ENCODE measurements at places on chromosomes 11 and 22.

DNA sequence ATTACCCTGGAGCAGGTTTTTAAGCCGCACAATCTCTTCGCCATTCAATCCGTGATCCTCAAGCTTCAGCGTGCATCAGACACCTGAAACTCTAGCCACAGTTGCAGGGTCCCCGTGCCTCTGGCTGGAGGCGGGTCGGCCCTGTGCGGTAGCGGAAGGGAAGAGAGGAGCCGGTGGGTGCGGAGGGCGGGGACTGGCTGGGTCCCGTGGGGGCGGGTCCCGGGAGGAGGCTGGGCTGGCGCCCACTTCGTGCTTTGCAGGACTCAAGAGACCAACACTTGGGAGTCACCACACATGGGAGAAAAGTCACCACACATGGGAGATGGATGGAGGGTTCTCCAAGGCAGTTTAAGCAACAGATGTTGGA is 772 bp downstream of the C22orf15 start:
- no peak for DNase-seq

- DNase-seq: no peak
Observed at GRCh38 chr22:27765706-27766291, 35.8 kb downstream of the MN1 start.

DNA sequence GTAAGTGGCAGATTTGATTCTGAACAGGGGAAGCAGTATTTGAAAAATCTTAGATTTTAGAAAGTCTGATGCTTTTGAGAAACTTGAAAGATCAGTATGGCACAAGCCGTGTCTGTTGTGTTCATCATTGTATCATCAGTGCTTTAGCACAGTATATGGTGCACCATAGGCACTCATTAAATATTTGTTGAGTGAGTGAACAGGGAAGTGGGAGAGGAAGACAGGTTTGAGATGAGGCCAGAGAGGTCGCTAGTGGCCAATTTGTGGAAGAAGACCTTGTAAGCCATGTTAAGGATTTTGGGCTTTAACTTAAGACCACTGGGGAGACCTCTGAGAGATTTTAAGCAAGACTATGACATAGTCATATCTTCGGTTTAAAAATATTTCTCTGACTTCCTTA is 12.9 kb downstream of the CHEK1 start:
- no peak for DNase-seq

- peak; percentile 53 for DNase-seq
Observed at GRCh38 chr11:63537293-63538101, 889 bp downstream of the PLAAT4 start.

DNA sequence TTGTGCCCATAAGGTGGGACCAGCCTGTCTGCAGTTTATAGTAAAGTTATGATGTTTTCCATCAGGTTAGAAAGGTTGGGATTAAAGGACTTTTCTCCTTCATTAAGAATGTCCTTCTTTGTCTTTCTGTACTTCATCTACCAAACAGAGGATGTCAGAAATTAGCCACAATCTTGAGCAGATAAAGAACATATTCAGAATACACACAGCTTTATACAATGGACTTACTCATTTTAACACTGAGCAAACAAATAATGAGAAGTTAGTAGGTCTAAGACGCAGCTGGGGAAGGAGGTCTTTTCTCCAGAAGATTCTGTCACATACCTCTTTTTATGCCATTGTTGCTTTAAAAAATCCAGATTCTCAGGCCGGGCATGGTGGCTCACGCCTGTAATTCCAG is 57.0 kb upstream of the CYP2D6 start:
- DNase-seq: no peak

DNA sequence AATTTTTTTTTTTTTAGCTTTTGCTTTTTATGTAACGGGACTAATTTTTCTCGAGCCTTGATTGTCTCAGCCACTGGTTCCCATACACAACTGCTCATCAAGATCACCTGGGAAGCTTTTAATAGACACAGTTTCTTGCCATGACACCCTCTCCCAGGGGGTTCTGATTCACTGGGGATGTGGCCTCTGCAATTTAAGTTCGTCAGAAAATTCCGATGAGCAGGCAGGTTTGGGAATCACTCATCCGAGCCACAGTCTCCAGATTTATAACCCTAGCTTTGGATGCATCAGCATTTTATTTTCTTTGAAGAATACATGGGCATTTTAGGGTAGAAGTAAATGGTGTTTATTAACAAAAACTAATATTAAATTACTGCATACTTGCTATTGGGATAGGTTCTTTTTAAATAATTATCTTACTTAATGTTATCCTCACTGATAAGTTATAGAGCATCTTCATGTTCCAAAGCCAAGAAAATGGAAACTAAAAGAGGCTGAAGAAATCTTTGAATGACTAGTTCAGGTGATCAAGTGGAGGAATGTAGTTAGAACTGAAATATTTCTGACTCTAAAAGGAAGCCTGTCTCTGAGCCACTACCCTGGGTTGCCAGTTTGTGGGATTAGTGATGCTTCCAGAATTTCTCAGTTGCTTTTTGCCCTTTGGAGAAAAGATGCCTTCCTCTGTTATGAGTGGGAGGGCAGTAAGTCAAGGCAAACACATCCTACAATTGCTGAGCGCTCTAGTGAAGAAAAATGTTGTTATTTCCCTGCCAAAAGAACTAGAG is 319.0 kb downstream of the DDX10 start:
- no peak for DNase-seq

DNA sequence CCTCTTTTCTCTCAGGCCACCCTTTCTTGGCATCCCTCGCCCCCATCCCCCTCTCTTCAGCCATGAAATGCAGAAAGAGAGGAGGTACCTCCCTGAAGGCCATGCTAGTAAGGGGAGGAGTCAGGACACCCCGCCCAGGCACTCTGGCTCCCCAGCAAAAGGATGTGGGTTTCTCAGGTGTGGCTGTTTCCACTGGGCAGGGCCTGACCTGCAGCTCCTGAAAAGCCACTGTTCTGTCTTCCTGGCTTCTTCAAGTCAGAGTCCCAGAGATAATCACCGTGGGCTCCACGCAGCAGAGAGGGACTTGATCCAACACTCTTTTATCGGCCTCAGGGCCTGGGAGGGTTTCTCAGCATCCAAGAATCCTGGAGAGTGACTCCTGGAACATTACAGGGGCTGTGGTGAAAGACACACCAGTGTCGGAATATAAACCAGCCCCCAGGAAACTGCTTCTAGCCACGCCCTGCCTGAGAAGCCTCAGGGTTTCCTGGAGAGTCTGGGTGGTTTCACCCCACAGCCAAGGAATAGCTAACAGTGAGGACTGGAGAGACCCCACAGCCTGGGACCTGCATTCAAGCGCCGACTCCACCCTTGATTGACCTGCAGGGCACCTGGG is 45.7 kb upstream of the TSPAN18 start:
- no peak for DNase-seq

DNA sequence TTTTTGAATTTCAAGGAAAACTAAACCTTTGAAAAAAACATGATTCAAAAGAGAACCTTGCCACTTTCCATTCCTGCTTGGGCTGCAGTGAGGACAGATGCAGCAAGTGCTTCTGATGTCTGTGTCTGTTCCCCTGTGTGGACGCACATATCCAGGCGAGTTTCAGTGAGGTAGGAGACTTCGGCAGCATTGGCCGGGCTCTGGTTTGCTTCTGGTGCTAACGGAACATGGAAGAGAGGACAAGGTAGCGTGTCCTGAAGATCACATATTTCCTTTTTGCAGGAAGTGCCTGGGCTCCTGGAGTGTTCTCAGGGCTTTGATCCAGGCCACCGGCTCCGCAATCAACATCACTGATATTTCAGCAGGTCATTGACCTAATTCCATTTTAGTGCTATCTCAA is 33.1 kb upstream of the IGLL5 start:
- no peak for DNase-seq

DNA sequence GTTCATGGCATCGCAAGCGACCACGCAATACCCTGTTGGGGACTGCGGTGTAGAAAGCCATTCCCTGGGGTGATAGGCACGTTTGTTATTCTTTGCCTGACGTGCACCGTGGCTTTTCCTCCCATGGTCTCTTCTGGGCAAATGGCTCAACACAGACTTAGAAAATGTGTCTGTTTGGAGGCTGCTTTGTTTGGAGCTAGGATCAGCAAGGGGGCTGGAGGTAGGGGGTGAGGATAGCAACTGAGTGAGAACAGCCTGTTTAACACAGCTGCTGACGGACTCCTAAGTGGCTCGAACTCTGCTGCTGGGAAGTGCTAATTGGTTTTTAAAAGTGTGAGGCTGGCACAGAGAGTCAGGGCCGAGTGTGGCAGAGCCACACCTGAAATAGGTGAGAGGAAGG is 16.1 kb upstream of the CHRM4 start:
- no peak for DNase-seq

DNA sequence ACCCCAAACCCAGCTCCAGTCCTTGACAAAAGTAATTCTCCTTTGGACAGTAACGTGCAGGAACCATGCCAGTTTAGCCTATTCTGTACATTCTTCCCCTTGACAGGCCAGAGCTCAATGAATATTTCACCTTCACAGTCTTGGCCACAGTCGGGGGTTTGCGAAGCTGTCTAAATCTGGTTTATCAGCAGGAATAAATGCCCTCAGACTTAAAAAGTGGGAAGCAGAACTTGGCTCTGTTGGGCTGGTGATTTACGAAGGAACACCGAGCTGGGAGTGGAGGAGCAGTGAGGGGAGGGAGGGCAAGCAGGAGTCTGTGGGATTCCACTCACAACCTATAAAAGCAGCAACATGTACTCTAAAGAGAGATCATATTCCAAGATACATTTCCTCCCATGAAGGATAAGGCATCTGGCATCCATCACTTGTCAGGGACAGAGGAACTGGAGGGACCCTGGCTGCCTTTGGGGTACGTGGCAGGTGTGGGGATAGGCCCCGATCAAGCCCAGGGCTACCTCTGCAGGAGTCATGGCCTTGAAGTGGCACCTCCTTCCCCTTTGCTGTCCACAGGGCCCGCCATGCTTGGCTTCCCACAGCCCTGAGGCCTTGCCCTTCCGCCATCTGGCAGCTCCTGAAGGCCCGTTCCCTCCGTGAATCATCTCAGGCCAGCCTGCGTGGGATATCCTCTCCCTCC is 154.3 kb downstream of the ADAMTS15 start:
- DNase-seq: no peak

GRCh38 chr22:27386186-27386585 is 415.4 kb downstream of the MN1 start:
- DNase-seq: no peak

- DNase-seq: no peak
Observed at GRCh38 chr11:5274395-5274794, 4.7 kb upstream of the HBE1 start.

GRCh38 chr11:92735039-92735438 is 234.4 kb upstream of the MTNR1B start:
- no peak for DNase-seq

DNA sequence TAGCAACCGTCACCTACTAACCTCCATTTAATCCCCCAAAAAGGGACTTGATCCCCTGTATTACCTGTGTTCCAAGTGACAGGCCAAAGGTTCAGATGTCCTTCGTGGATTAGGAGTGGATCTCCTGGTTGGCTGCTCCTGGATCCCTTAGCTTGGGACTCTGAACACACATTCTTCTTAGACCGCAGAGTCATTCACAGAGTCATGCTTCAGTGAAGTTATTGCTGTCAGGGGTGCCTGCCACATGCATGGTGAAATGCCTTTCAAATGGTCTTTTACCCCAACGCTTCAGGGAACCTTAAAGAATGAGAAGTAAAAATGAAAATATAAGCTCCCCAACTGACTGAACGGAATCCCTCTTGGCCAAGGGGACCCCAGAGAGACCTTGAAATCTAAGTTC is 49.1 kb downstream of the ADAMTS8 start:
- DNase-seq: no peak

- DNase-seq: no peak
Observed at GRCh38 chr22:42331014-42331413, 60.6 kb upstream of the TCF20 start.

GRCh38 chr11:122213171-122213570 is 97.2 kb upstream of the BLID start:
- peak; percentile 74 for DNase-seq

- peak; percentile 44 for DNase-seq
Observed at GRCh38 chr11:47466701-47467250, 17.8 kb upstream of the RAPSN start.

- peak; percentile 61 for DNase-seq
Observed at GRCh38 chr11:7555052-7555699, 41.4 kb downstream of the PPFIBP2 start.

DNA sequence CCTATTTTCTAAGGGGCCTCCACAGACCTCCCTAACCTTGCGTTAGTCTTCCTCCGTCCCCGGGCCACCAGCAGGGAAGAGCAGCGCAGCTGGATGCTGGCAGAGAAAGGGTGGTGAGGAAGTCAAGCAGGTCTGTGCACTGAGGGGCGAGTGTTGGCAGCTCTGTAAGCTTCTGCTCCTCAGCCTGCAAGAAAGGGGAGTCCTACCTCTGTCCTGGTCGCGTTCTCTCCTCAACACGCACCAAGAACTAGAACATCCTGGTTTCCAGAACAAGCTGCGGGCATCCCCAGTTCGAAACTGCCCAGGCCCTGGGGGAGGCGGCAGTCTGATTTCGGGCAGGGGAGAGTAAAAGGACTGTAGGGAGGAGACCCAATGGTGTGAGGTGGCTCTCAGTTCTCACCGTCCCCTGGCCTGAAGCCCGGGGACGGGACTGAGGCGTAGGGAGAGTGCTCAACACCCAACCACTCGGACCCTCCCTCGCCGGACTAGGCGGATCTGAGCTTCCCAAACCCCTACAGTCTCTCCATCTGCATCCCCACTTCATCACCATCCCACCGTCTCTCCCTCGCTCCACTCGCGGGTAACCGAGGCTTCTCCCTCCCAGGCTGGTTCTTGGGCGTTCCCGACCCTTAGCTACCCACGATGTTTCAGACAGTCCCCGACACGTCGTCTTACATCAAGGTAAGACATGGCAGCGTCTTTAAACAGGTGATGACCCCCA is 7.7 kb upstream of the FLI1 start:
- DNase-seq: no peak

All from nucleus accumbens (tissue), 56 donors.